Stimulated activated CD8-positive, alpha-beta memory T cell treated with anti-CD3 and anti-CD28 coated beads, Interleukin-4, amount 100 ng/mL, for 1 hour (primary cell): ENCODE measurements at places on chromosomes 1 and 21.
A peak's percentile ranks its signal among the peaks of the same experiment; 100 is the strongest.

- DNase-seq, result no peak
Measured at GRCh38 chr1:164991763-164992314, 364.7 kb downstream of the LMX1A start.

DNA sequence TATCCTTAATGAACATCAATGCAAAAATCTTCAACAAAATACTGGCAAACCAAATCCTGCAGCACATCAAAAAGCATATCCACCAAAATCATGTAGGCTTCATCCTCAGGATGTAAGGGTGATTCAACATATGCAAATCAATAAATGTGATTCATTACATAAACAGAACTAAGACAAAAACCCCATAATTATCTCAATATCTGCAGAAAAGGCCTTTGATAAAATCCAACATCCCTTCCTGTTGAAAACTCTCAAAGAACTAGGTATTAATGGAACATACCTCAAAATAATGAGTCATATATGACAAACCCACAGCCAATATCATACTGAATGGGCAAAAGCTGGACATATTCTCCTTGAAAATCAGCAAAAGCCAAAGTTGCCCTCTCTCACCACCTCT, 54.6 kb upstream of the DEPDC1 start:
- DNase-seq, result no peak

DNA sequence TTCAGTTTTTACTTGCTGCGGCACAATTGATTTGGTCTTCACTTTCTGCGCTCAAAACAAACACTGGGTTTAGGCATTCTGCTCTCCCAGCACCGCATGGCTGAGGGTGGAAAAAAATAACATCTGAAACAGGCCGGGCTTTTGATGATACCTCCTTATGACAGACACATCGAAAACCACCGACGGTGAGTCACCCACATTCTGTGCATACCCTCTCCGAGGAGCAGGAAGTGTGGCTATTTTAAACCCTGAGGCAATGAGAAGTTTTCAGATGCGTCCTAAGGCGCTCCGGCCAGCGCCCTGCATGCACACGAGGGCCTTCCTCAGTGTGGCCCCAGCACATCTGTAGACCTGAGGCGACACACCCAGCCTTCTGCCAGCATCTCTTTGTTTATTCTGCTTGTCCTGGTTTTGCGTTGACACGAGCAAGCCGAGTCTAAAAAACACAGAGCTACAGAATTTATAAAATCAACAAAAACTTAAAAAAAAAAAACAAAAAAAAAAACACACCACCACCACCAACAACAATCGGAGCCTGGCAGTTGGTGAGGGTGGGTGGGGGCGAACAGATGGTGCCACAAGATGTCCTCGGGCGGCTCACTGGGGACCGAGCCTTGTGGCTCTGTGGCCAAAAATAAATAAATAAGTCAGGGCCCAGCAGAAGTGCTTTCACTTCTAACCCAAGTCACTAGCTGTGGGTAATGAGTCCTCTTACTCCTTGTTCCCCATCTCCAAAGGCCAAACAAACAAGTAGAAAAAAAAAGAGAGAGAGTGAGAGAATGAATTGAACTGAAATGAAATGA, 162.6 kb upstream of the IRF2BP2 start:
- peak; percentile 64 for DNase-seq

DNA sequence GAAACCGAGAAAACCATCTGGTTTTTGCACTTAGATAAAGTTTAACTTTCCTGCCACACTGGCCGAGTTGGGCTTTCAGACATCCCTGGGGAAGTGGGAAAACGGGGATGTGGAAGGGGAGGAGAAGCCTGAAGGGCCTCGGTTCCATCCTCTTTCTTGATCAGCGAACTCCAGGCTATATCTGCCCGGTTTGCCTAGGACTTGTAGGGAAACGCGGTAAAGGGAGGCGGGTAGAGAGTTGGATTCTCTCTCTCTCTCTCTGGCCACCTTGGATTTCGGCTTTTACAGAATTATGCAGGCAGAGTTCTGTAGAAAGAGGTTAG, 4.6 kb upstream of the LHX8 start:
- no peak for DNase-seq

DNA sequence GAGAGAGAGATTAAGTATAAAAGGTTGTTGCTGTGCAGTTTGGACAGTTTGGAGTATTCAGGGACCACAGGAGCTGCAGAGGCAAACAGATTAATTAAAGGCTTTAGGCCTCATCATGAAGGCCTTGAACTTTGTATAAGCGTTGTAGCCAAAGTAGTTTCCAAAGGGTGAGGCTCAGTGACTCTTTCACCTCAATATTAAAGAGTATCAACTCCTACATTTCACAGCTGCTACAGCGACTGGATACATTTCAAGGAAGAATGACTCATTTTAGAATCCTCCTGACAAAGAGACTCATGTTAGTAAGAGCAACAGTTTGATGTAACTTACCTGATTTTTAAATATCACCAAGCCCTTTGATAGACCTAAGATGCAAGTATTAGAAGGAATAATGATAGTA, 355.5 kb downstream of the HLX start:
- DNase-seq, result no peak

DNA sequence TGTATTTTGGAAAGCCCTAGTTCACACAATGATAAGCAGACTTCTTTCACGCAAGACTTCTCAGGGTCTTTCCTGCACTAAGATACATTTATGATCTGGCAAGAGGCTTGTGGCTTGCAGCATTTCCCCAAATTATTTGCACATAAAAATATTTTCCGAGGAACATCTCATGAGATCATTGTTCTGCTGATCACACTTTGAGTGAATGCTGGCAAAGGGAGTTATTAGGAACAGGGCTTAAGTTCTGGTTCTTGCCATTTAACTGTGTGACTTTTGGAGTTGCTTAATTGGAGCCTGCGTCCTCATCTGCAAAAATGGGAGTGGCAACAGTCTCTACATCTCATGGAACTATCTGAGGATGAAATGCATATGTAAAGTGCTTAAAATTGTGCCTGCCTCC, 50.2 kb downstream of the GADD45A start:
- no peak for DNase-seq

DNA sequence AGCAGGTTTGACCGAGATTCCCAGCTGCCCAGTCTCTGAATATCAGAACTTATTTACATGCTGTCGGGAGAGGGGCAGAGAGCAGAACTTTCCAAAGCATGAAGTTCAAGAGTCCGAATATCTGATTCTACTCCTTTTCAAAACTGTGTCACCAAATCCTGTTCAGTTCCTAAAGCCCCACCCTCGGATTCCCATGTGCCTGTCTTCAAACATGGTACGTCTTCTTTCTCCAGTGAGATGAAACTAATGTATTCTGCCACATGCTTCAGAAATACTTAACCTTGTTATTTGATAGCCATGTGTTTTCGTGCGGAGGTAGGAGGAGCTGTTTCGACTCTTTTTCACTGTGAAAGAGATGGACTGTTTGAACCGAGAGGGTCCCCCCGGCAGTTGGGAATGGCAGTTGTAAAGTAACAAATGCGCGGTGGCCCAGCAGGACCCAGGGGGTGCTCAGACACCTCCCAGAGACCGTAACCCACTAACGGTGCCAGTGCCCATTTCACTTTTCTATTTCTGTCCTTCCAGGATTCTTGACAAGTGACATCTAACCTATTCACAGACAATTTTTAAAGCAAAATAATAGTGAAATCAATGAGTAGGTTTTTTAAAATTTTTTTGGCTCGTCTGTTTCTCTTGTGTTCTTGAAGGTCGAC, 67.2 kb downstream of the ZBTB18 start:
- no peak for DNase-seq

DNA sequence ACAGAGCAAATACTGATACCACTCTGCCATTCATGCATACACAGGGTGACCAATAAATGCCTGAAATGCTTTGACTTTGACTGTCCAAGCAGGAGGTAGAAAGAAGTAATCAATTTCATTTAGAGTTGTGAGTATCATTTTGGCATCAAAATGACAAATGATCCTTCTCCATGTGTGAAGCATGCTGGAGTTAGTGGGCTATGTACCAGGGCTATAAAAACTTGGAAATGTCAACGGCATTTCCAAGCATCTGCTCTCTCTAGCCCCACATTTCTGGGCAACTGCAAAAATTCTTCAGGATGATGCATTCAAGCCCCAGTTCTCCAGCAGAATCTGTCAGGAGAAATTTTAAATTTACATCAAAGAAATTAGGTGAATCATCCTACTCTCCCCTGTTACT, 208.4 kb upstream of the PTBP2 start:
- no peak for DNase-seq

DNA sequence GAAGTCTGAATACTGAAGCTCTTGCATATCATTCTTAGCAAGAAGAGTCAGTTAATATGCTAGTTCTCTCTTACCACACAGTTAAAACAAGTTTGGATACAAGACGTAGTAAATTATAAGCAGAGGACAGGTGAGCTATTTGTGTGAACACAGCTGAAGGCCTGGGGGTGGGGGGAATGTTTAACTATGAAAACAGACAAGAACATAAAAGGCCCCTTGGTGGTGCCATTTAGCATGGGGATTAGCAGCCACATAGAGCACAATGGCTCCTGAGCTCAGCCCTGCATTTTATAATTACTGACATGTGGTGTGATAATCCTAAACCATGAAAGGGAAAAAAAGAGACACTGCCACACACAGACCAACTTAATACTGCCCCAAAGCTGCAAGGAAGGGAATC, 94.8 kb downstream of the TGFBR3 start:
- DNase-seq, result no peak

DNA sequence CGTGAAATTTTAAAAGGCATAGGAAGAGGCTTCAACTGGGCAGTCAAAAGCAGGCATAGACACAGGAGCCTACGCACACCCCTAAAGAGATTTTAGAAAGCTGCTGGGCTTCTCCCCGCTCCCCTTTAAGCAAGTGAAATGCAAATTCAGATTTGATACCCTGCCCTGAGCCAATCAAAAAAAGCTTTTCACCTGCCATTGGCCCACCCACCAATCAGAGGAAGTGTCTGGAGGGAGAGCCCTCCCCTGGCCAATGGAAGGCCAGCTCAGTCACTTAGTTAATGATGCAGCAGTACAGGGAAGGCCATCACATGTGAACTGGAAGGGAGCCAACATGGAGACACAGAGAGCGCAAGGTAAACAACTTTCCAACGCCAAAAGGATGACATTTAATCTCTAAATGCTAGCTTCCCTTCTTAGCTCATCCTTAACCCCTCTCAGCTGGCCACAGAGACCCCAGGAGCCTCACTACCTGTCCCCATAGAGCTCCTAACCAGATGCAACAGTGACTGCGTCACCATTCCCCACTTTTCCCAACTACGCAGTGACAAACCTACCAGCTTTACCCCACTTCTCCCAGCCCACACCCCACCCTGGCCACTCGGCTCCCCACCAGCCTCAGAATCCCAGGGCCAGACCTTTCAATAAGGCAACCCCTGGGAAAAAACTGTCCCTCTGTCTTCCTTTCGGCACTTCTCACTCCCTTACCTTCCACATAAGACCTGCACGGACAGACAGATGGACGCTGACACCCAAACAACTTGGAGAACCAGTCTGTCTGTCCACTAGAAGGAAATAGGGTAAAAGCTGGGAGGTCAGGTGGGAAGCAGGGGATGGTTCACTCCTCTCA, 71.0 kb downstream of the CD46 start:
- DNase-seq, result no peak

- DNase-seq, result no peak
Measured at GRCh38 chr1:23701996-23702395, 10.4 kb downstream of the RPL11 start.

GRCh38 chr1:244352156-244352830, 99.4 kb downstream of the ADSS2 start:
- DNase-seq, result no peak

GRCh38 chr1:200642481-200642880, 21.9 kb upstream of the KIF14 start:
- no peak for DNase-seq

DNA sequence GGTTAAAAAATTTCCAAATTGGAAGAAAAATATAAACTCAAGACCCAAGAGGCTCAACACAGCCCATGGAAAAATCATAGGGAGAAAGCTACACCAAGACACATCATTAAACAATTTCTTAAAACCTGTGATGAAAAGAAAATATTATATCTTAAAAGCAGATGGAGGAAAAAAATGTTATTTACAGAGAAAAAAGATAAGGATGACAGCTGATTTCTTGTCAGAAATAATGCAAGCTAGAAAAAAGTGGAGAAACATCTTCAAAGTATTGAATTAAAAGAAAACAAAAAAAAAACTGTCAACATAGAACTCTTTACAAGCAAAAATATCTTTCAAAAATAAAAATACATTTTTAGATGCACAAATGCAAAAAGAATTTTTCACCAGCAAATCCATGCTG, 930.5 kb downstream of the ADGRL2 start:
- no peak for DNase-seq

DNA sequence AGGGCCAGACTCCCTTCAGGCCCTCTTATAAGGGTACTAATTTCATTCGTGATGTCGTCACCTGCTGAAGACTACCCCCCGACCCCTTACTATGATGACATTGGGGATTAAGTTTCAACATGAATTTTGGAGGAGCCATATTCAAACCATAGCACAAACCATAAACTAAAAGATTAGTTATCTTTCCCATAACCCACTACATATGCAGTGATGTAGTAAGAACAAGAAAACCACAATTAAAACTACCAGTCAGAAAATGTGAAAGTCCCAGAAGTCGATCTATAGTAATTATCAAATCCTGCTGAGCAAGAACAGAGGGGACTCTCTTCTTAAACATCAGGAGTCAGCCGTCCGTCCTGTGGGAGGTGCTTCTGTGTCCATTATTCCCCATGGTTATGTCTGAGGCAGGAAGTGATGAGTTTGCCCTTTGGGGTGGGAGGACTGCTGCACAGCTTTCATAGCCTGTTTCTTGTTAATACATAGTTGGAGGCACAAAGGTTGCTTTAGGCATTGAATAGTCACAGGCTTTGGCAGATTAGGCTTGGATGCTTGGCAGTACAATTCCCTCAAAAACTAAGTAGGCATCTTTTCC, 35.9 kb upstream of the PTGFRN start:
- DNase-seq, result no peak

DNA sequence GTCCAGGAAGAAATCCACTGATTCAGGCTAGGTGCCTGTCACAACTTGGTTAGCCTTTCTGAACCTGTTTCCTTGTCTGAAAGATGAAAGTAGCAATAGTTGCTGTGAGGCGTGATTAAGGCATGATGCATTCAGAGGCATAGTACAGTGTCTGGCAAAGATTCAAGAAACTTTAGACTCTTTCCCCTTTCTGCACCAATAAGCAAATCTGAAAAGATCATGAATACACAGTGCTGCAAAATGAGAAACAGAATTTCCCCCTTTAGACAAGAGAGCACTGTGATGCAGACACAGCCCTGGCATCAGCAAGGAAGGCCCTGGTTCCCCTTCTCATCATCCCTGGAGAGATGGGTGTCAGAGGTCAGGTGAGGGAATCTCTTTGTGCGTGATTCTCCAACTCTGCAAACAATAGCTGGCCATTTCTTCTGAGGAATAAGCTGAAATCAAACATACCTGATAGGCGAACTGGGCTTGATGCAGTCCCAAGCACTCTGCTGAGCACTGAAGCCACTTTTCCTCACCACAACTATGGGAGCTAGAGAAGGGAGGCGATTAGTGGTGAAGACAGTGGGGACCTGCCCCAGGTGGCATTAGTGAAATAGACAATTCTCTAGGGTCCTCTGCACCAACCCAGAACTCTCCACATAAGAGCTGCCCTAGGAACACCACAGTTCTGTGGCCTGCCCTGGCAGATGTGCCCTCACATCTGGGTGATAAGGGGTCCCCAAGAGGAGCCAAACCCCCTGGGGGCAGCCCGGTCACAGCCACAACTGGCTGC, 41.7 kb downstream of the ITPKB start:
- DNase-seq, result no peak

GRCh38 chr1:221527302-221527701, 214.6 kb downstream of the DUSP10 start:
- no peak for DNase-seq

GRCh38 chr1:17278996-17279830, 28.8 kb upstream of the PADI4 start:
- no peak for DNase-seq

GRCh38 chr1:211610779-211611556, 32.0 kb upstream of the SLC30A1 start:
- no peak for DNase-seq
